GM12864 (cell line): ENCODE measurements at places on chromosomes 5 and 9.

- DNase-seq = no peak
Measured at GRCh38 chr9:90921104-90921503, 119.5 kb downstream of the SYK start.

GRCh38 chr9:36039696-36040095 lies 3.0 kb downstream of the RECK start:
- DNase-seq = no peak

GRCh38 chr5:110753600-110753999 lies 14.8 kb downstream of the SLC25A46 start:
- DNase-seq = no peak

- no peak for DNase-seq
Measured at GRCh38 chr9:18658804-18659705, 185.1 kb downstream of the ADAMTSL1 start.

DNA sequence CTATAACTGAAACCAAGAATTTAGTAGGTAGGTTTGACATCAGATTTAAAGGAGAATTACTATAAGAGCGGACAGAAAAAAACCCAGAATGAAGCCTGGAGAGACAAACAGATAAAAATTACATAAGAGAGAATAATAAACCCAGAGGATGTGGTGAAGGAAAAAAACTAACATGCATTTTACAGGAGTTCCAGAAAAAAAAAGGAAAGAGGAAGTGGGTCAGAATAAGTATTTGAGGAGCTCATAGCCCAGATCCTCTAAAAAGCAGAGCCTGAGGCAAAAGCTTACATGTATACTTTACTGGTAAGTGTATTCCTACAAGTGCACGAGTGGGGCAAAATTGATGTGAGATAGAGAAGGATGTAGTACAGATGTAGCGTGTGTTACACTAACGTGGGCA lies 43.1 kb upstream of the NAA35 start:
- no peak for DNase-seq

DNA sequence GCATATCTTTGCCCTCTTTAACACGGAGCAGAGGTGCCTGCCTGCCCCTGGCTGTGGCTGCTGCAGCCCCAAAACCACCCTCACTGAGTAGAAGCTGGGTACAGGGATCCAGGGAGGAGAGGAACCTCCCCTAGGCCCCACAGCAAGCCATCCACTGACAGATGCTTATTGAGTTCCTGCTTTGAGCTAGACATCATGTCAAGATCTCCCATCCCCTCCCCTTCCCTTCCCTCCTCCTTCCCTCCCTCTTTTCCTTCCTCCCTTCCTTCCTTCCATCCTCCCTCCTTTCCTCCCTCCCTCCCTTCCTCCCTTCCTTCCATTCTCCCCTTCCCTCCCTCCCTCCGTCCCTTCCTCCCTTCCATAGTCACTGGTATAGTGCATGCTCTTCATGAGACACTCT lies 29.3 kb downstream of the GOLGA2 start:
- no peak for DNase-seq
